ENCODE measurements at places on chromosomes 3 and 15. TPM values are rescaled to one million over a fixed set of nuclear protein-coding genes. Genes with fewer than 3 reads are reported as not detected.

DNA sequence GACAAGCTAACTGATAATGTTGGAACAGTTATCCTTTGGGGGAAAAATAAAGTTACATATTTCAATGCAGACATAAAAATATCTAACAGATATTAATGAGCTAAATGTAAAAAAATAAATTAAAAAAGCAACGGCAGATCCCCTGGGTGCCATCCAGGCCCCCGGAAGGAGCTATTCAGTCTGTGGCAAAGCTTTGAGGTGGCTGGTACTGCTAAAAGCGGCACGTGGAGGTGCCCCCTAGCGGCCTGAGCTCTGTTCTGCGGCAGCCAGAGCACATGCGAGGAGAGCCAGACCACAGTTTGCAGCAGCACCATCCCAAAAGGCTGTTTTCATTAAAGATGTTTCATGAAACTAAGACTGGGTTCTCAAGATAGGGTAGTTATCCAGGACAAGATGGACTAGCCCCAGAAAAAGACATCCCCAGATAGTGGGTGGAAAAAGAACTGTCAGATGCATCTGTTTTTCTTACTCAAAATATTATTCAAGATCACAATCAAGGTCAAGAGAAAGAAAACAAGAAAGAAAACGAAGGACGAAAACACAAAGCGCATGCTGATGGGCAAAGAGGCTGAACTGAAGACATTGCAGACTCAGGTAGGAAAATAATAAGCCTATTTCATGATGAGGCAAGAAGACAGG is 18.7 kb downstream of the AP3S2 start:
- no peak overlapping the region for H3K4me3 ChIP-seq
- DNase-seq = no peak
- no peaks in the 10 kb centered on the region for H3K4me1 ChIP-seq
- H3K36me3 ChIP-seq = peaks cover 8% of the 10 kb centered on the region
- no peak overlapping the region for H3K27ac ChIP-seq

- H3K36me3 ChIP-seq = no peaks in the 10 kb centered on the region
- H3K4me3 ChIP-seq = no peak overlapping the region
- peak overlapping the region; percentile 88 for H3K27ac ChIP-seq
- H3K27me3 ChIP-seq = no peaks in the 10 kb centered on the region
These were observed 652.0 kb upstream of the NECTIN3 start for GRCh38 chr3:110419601-110420000.

- peaks cover 5% of the 10 kb centered on the region for H3K4me1 ChIP-seq
- peak within 1 kb of the TSS; percentile 67 for H3K4me3 ChIP-seq
- no peak within 1 kb of the TSS for H3K27ac ChIP-seq
- DNase-seq = no peak
- no peaks in the 10 kb centered on the region for H3K36me3 ChIP-seq
These were observed at the start of gene HOMER2 for GRCh38 chr15:82952158-82953081. HOMER2 (minus strand) TSS chr15:82952720; CDS start chr15:82952535, 185 bp downstream.

DNA sequence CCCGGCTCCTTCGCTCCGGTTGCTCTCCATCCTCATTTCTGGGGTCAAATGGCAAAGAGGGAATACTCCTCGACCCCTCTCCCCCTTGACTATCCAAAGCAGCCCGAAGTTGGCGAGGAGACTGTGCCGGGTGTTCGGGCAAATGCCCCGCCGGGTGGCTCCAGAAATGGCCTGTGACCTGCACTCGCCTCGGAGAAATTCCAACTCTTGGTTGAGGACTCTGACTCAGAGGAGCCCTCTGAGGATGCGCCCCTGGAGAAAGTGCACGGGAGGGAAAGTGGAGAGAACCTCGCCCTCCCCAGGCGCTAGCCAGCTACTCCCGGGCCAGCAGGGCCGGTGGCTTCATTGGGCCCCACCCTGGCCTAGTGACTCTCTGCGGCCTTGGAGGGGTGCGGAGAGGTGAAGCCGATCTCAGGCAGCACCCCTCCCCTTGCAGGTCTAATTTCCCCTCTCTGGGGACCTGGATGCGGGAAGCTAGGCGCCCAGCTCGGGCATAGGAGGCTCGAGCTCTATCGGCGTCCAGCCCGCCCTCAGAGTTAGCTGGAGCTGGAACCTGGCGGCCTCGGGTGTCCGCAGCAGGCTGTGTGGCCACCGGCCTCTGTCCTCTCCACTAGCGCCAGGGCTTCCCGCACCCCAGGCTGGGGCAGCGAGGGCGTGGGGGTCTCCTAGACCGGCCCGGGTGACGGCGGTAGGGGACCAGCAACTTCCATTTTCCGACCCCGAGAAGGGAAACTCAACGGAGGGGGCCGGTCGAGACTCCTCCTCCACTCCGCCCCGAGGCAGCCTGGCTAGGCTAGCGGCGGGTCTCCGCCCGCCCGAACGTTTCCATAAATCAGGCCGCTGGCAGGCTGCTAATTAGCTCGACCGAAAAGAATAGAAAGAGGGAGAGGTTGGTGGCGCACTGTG is 29.4 kb downstream of the NR2F2 start:
- H3K4me1 ChIP-seq = peaks cover 50% of the 10 kb centered on the region
- DNase-seq = no peak
- H3K27ac ChIP-seq = no peak overlapping the region
- peaks cover 20% of the 10 kb centered on the region for H3K27me3 ChIP-seq
- peaks cover 7% of the 10 kb centered on the region for H3K36me3 ChIP-seq
- H3K4me3 ChIP-seq = peak overlapping the region; percentile 63

GRCh38 chr3:154979331-154979730 is 100.8 kb upstream of the MME start:
- no peaks in the 10 kb centered on the region for H3K4me1 ChIP-seq
- no peaks in the 10 kb centered on the region for H3K27me3 ChIP-seq
- no peaks in the 10 kb centered on the region for H3K36me3 ChIP-seq
- H3K27ac ChIP-seq = no peak overlapping the region

LMAN1L gene
- not detected for total RNA-seq

DNA sequence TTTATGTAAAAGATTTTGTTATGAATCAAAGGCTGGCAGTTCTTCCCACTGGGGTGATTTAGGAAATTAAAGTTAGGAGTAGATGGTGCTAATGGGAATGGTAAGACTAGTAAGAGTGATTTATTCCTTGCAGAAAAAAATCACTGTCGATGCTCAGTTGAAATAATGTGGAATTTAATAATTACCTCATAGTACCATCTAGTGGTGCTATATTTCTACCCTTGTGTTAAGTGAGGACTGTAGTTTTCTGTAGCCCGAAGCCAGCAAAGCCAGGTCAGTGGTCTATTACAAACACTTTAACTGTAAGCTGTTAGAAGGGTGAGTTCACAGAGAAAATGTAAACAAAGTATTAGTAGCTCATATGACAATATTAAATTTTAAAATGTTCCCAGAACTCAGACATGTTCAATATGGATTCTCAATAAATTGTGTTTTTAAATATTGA is 39.5 kb upstream of the GOLGA8J start:
- no peak for DNase-seq
- peaks cover 23% of the 10 kb centered on the region for H3K4me1 ChIP-seq
- no peaks in the 10 kb centered on the region for H3K27me3 ChIP-seq

GRCh38 chr3:188832146-188832545 is 339.6 kb upstream of the TPRG1 start:
- no peak for DNase-seq
- H3K36me3 ChIP-seq = no peaks in the 10 kb centered on the region
- no peaks in the 10 kb centered on the region for H3K27me3 ChIP-seq
- H3K27ac ChIP-seq = no peak overlapping the region
- no peak overlapping the region for H3K4me3 ChIP-seq

- H3K4me3 ChIP-seq = no peak overlapping the region
- H3K27me3 ChIP-seq = peaks cover 59% of the 10 kb centered on the region
- no peaks in the 10 kb centered on the region for H3K36me3 ChIP-seq
- H3K4me1 ChIP-seq = no peaks in the 10 kb centered on the region
- H3K27ac ChIP-seq = no peak overlapping the region
These were observed 41.8 kb upstream of the SLC6A11 start for GRCh38 chr3:10774129-10774670.

Data from chondrocyte (in vitro differentiated cells).